ENCODE measurements at places on chromosomes 7 and 10.

DNA sequence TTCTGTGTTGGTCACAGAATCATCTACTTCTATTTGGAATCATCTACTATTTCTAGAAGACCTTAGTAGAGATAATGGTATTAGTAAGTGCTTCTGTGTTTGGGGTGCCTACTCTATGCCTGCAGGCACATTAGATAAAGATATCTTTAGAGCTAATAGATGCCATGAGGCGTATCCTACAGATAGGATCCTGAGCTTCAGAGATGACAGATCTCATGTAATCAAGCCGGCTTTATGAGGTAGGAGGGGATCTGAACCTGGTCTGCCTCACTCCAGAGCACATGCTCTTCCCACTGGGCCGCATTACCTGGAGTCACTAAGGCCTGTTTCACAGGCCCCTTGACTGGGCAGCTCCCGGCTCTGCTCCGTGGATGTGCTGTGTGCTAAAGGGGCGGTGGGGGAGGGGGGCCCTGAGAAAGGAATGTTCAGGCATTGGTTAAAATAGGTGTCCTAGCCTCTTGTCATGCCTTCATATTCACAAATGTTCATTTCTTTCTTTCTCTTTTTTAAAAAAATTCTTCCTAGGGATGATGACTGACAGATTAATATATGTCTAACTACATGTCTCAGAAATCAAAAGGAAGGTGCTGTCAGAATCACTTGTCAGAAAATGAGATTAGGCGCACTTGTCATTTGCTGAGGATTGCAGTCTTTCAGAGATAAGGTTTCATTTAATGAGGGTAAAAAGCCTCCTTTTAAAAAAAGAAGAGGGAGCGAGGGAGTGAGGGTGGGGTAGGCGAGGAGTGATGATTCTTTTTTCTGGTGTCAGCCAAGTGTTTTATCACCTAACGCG lies 458.0 kb upstream of the GALNT17 start:
- no peak for DNase-seq

- DNase-seq = no peak
Observed at GRCh38 chr7:41190581-41190980, 512.3 kb downstream of the INHBA start.

DNA sequence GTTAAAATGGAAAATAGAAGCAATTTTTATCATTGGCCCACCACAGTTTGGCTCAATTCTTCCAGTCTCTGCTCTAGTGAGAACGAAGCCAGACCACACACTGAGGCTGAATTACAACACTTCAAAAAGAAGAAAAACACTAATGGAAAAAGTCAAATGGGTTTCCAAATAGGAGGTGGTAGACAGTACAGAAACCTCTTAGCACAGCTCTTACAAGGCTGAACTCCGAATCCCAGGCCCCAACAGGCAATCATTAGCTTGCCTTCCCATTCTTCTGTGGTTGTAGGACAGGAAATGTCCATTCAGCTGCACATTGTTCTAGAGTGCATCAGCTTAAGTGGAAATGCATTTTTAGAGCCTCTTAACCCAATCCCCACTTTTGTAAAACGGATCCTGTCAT lies 115.1 kb upstream of the MEOX2 start:
- DNase-seq = no peak

DNA sequence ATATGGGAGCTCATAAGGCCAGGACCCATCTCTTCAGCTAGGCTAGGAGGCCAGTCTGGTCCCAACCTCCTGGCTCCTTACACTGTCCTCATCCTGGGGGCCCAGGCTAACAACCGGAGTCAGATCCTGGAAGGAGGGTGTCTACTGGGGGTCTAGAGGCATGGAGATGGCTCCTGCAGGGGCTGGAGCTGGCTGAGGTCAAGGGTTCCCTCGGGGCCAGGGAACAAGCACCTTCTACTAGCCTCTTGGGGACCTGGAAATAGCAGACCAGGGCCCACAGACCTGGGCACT lies 37.2 kb downstream of the CLRN3 start:
- DNase-seq = no peak

- DNase-seq = no peak
Observed at GRCh38 chr10:9158675-9159074, 1104.2 kb downstream of the GATA3 start.

DNA sequence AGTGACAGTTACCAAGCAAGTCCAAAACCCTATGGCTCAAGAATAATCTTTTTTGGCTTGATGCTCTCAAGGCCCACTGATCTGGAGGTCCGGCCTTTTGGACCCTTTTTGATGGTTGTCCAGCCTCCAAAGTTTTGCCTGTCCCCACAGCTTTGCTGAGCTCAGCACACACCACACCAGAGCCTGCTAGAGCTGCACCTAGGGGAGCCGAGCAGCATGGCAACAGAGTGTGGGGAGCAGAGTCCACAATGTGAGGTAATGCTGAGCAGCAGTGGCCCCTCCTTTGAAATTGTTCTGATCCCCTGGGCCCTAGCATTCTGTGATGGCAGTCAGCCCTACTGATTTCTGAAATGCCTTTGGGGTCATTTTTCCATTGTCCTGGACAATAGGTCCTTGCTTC lies 9.3 kb downstream of the GIMAP7 start:
- no peak for DNase-seq

- no peak for DNase-seq
Observed at GRCh38 chr10:123847686-123848432, 43.7 kb downstream of the CPXM2 start.

DNA sequence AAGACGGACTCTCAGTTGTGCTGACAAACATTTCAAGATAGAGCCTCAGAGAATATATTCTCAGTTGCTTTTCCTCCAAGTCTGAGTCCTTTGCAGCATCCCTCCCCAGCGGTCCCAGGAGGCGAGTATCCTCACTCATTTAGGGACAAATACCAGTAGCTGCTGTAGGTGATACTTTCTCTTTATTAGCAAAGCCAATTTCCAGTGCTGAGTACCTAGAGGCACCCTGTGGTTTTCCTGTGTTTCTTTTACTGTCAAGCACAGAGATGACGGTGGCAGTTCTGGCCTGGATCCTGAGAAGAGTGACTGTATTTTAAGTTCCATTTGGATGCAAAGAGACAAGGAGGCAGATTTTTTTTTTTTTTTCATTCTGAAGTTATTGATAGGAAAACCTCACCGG lies 1058.4 kb downstream of the SORCS3 start:
- DNase-seq = no peak

- no peak for DNase-seq
Observed at GRCh38 chr10:12025591-12025990, 17.0 kb downstream of the UPF2 start.

DNA sequence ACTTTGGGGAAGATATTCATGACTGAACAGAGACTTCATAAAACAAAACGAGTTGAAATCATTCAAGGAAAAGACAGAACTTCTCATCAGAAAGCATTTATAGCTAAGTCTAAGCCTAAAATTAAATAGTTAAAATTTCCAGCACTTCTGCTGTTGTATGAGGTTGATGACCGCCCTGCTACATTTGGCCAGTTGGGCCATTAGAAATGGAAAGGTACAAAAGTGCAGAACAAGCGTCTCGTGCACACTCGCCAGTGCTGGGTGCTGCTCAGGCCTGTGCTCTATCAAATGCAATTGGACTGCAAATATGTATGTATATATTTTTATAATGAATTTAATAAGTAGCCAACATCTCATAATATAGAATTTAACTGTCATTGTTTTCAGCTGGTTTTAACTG lies 34.4 kb upstream of the RNF32 start:
- no peak for DNase-seq

GRCh38 chr10:78794736-78795455 lies 273.9 kb upstream of the ZMIZ1 start:
- no peak for DNase-seq

GRCh38 chr7:51316666-51317581 lies at the start of gene COBL:
Gene COBL (minus strand): TSS chr7:51316809. CDS start chr7:51316633, 176 bp downstream.
- no peak for DNase-seq

GRCh38 chr10:22268503-22268902 lies 47.7 kb upstream of the COMMD3 start:
- no peak for DNase-seq

DNA sequence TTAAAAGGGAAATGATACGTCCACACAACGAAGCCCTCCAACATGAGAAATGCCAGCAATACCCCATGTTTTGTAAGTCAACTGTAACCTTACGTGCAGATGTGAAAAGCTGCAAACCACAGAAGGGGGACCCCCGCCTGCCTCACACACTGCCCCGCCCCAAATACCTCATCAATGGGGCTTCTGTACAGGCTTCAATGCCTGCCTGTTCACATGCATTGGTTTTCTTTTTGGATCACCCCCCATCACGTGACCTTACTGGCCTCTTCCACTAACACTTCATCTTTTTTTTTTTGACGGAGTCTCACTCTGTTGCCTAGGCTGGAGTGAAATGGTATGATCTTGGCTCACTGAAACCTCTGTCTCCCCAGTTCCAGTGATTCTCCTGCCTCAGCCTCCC lies 224.0 kb downstream of the TNS3 start:
- no peak for DNase-seq

- no peak for DNase-seq
Observed at GRCh38 chr10:23525406-23525805, 86.5 kb downstream of the OTUD1 start.

GRCh38 chr10:92742331-92743228 lies 52.8 kb downstream of the HHEX start:
- no peak for DNase-seq

GRCh38 chr7:69429911-69430383 lies 168.3 kb upstream of the AUTS2 start:
- DNase-seq = no peak

DNA sequence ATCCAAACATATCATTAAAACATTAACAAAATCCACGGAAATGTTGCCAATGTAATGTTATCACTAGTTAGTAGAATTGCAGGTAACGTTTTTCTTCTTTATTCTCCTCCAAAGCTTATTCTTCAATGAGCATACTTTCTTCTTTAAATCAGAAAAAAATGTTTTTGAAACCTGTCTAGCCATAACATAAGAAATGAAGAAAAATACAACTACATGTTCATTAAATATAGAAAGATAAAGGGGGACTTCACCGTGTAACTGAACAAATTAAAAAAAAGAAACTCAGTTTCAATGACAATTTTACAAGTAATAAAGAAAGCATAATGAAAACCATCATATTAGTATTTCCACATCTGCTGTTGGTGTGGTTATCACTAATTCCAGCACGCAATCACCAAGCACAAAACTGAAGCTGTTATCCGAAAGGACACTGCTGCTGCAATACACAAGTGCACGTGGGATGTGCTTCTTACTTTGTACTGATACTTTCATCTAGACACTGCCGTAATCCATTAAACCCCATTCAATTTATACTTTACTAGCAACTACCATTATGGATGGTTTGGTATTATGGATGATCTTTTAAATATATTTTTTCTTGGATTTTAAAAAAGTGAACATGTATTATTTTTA lies 9.6 kb downstream of the ESYT2 start:
- no peak for DNase-seq

DNA sequence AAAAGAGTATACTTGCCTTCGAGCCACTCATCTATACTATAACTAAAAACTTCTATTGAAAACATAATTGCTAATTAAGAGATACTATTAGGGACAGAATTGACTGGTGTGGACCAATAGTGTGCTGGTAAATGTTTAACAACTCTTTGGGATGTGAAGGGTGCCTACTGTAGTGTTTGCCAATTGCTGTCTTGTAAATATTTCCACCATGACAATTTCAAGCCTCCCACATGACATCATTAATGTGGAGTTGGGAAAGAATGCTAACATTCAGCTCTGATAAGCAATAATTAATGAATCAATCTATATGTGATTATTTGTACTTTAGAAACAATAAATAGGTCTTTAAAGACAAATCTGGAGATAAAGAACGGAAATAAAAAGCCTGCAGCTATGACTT lies 136.8 kb downstream of the DGKB start:
- no peak for DNase-seq

GRCh38 chr10:1545524-1545923 lies 191.8 kb downstream of the ADARB2 start:
- no peak for DNase-seq

DNA sequence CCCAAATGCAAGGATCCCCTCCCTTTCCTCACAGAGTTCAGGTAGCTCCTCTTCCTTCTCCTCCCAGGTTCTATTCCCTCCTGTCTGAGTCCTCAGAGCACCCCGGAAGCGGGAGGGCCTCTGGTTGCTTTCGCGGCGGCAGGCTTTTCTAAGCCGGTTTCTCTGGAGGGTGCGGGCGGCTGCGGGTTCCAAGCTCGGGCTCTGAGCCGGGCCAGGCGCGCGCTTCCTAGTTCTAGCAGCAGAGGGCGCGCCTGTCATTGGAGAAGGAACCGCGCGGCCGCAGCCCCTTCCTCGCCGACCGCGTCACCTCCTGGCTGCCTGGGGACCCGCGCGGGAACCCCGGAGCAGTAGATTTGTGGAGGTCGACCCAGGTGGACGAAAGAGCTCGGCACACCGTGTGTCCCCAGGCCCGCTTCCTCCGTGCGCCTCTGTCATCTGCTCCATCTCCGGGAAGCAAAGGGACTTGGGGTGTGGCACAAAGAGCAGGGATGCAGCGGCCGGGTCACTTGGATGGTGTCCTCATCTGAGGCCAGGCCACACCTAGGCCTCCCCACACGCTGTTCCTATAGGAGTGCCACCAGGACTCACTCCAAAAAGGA lies 389.0 kb upstream of the PODXL start:
- DNase-seq = no peak

GRCh38 chr10:71685554-71686232 lies 33.9 kb downstream of the C10orf105 start:
- no peak for DNase-seq

GRCh38 chr10:133242611-133243356 lies 5.1 kb downstream of the VENTX start:
- no peak for DNase-seq

- no peak for DNase-seq
Observed at GRCh38 chr10:104117839-104118323, 4.1 kb upstream of the SFR1 start.

GRCh38 chr7:27248427-27248806 lies 5.8 kb downstream of the EVX1 start:
- DNase-seq = no peak

- no peak for DNase-seq
Observed at GRCh38 chr10:71952745-71953144, 11.4 kb upstream of the CHST3 start.

DNA sequence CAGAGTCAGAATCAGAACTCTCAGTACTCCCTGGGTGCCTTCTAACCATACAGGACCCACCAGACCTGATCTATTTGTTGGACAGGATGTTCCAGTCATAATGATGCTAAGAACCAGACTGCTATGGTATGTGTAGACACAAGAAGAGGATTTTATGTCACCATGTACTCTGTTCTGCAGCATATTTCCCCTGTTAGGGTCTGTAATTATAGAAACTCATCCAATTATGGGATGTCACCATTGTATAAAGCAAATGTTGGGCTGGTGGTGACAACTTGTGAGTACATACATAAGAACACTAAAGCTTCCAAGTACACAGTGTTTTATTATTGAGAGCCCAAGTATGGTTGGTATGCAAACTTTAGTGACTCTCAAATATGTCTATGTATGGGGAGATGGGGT lies 67.1 kb upstream of the AGBL3 start:
- DNase-seq = no peak

- no peak for DNase-seq
Observed at GRCh38 chr7:55546814-55547213, 25.5 kb downstream of the VOPP1 start.

GRCh38 chr7:102313997-102314780 lies 27.5 kb downstream of the SH2B2 start:
- no peak for DNase-seq

- DNase-seq = no peak
Observed at GRCh38 chr10:112265745-112266144, 17.5 kb upstream of the TECTB start.

- DNase-seq = no peak
Observed at GRCh38 chr7:4689668-4690067, 7.6 kb downstream of the FOXK1 start.

Measured in CD8-positive, alpha-beta memory T cell (primary cell).